Sciatic nerve (tissue), 2 donors: ENCODE measurements at places on chromosomes 2 and 18. TPM values are rescaled to one million over a fixed set of nuclear protein-coding genes. Genes with fewer than 3 reads are reported as not detected.

Gene SKA1
- 0.36 TPM for total RNA-seq

DNA sequence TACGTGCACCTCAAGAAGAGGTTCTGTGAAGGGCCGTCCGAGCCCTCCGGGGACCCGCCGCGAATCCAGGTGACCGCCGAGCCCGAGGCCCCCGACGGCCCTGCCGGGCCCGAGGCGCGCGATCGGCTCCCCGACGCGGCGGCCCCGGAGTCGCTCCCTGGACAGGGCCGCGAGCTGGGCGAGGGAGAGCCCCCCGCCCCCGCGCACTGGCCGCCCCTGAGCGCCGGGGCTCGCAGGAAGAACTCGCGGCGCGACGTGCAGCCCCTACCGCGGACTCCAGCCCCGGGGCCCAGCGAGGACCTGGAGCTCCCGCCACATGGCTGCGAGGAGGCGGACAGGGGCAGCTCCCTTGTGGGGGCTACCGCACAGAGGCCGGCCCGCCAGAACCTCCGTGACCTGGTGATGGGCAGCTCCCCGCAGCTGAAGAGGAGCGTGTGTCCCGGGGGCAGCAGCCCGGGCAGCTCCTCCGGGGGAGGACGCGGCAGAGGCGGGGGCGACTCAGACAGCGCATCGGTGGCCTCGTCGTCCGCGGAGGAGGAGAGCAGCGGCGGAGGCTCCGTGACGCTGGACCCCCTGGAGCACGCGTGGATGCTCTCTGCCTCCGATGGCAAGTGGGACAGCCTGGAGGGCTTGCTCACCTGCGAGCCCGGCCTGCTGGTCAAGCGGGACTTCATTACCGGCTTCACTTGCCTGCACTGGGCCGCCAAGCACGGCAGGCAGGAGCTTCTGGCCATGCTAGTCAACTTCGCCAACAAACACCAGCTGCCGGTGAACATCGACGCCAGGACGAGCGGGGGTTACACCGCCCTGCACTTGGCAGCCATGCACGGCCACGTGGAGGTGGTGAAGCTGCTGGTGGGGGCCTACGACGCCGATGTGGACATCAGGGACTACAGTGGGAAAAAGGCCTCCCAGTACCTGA, 812 bp downstream of the SOWAHC start:
- peak; percentile 70 for DNase-seq

GRCh38 chr2:223944166-223944702, 901 bp downstream of the WDFY1 start:
- DNase-seq: peak; percentile 69

DNA sequence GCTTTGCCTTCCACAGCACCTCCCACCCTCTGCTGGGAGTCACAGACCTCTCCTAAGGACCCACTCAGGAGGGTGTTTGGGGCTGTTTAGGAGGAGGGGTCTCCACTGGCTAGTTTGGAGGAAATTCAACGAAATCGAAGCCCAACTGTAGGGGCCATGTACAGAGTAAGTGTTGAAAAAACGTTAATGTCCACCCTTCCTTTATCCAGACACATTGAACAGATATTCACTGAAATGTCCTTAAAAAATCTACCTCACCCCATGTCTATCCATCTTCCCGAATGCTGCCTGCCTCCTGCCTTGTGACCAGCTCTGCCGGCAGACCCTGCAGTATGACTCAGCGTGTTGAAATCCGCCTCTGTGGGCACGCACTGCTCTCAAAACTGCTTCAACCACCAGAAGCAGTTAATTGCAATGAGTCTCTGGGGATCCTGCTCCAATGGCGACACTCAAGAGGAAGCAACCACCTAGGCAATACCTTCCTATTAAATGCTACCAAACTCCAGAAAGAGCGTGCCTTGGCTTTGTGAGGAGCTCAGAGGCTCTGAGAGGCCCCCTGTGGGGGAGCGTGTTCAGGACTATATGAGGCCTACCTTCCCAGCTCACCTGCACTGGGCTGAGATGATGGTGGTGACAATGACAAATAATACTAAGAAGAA, 61.4 kb upstream of the RTN4 start:
- DNase-seq: peak; percentile 77

Gene DOK6
- total RNA-seq: 14.1 TPM

DNA sequence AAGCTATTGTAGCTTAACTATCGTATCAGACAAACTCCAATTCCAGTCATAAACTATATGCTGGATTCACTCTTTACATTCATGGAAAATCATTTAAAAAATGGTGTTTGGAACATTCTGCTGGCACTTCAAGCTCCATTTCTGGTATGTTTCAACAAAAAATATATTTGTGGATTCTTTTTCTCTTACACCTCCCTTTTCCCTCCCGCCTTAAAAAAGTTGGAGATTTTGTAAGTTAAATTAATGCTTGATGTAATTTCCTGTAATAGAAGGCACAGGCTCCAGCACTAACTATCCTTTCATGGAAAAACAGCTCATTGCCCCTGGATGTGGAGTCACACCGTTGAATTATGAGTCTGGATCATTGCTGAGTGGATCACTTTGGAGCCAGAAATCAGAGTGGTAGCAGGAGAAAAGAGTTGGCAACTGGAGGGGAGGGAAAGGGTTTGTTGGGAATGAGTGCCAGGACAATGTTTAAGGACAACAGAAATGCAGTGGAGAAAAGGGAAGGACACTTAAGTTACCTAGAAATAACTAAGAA, 102.8 kb downstream of the ICOS start:
- DNase-seq: no peak

- no peak for DNase-seq
Observed at GRCh38 chr2:64211276-64211921, 67.2 kb upstream of the PELI1 start.

Gene CDCA7
- total RNA-seq: 1.0 TPM

Gene LMAN2L
- total RNA-seq: 19.3 TPM

GRCh38 chr2:187988348-187988747, 303.3 kb upstream of the GULP1 start:
- no peak for DNase-seq

GRCh38 chr2:66362701-66363100, 72.2 kb upstream of the MEIS1 start:
- no peak for DNase-seq

DNA sequence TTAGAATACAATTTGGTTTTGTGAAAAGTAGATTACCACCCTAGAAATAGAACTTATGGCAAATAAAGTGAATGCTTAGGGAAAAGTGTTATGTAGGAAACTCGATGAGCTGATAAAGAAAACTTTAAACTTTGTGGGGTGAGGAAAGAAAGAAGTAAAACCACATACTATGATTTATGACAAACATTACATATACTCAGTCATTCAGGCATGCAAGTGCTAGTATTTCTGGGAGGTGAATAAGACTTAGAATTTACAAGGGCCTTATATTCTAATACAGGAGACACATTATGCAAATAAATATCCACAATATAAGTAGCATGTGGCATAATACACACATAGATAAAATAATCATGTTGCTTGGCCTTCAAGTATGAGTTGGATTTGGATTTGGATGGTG, 618.1 kb downstream of the XIRP2 start:
- no peak for DNase-seq

GRCh38 chr18:59172664-59173249, 33.1 kb downstream of the SEC11C start:
- no peak for DNase-seq

- no peak for DNase-seq
Observed at GRCh38 chr2:9710311-9710710, 79.5 kb upstream of the YWHAQ start.

Gene SLC5A7
- total RNA-seq: not detected

DNA sequence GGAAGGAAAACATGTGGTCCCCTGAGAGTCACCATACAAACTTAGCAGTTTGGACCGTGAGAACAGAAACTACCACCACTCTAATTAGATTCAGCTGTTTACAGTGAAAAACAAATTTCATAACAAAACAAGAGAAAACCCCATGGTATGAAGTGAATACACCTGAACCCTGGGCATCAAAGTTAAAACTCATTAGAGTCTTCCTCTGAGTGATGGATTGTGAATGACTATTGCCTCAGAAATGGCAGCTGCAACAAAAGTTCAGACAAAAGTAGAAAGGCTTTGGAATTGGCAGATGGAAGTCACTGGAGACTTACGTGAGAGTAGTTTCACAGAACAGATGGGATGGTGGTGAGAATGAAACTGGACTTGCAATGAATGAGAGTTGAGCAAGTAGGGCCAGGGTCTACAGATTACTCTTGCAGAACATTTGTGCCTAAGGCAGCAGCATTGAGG, 98.0 kb downstream of the AAK1 start:
- DNase-seq: no peak

Gene VIT
- 67.9 TPM for total RNA-seq

GRCh38 chr2:99851089-99851488, 291.3 kb downstream of the AFF3 start:
- DNase-seq: no peak

Gene DLGAP1
- total RNA-seq: 0.98 TPM

Gene SRD5A2
- total RNA-seq: not detected

- no peak for DNase-seq
Observed at GRCh38 chr2:44974064-44974715, 32.7 kb downstream of the SIX3 start.

Gene CNGA3
- not detected for total RNA-seq

DNA sequence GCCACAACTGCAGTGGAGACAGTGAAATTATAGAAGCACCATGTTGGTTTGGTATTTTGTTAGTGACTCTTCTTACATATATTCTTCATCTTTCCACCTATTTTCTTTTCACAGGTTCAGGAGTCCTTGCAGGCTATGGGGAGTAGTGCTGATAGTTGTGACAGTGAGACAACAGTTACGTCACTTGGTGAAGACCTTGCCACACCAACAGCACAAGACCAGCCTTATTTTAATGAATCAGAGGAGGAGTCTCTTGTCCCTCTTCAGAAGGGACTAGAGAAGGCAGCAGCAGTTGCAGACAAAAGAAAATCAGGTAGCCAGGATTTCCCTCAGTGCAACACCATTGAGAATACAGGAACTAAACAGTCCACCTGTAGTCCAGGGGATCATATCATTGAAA, 23.6 kb downstream of the ITPRID2 start:
- no peak for DNase-seq

Gene REG3A
- total RNA-seq: 2.3 TPM

GRCh38 chr2:203354966-203355365, 26.8 kb downstream of the ABI2 start:
- DNase-seq: no peak

GRCh38 chr2:173472112-173472511, 117.4 kb downstream of the CDCA7 start:
- DNase-seq: no peak

DNA sequence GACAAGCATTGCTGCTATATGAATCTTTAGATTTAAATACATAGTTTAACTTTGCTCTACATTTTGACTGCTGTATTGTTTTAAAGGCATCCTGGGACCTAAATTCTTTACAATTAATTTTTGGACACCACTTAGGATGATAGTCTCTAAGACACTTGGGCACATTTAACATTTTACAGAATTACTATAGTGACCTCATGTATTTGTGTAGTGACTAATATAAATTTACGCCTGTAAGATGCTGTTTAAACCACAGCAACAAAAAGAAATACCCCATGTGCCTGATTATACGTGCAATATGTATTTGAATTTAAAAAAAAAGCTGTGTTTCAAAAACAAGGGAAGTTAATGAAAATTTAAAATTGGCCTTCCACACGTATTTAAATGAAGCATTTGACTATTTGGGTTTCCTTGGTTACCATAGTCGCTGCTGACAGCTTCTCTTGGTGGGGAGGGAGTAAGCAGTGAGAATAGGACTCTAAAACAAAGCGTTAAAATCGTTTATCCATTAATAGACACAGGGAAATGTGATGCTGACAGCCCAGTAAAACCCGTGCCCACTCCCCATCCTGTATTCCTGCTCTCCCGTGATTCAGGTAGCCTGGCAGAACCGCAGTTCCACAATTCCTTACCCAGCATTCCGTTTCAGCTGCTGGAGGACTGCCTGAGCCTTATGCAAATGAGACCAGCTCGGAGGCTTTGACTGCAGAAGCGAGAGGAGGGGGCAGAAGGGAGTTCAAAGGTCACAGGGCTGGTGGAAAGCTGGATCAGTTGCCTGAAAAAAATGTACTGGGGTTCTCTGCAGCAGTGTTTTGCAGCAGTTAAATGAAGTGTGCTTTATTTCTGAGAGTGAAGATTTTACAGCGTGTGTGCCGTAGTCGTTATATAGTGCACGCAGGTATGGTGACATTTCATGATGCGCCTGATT, 104.3 kb downstream of the CSRNP3 start:
- DNase-seq: peak; percentile 62

GRCh38 chr2:235295831-235296230, 198.0 kb upstream of the AGAP1 start:
- no peak for DNase-seq

Gene CPLX4
- total RNA-seq: not detected

GRCh38 chr2:234795272-234795920, 156.4 kb upstream of the SH3BP4 start:
- no peak for DNase-seq
